ENCODE measurements at places on chromosomes 7 and 10. TPM values are rescaled to one million over a fixed set of nuclear protein-coding genes. Genes with fewer than 3 reads are reported as not detected.

Gene NKX1-2
- total RNA-seq = not detected

Gene OR6B1
- not detected for total RNA-seq

Gene NEUROG3
- not detected for total RNA-seq

Gene AZGP1
- total RNA-seq = 0.33 TPM

Gene PAPSS2
- total RNA-seq = 77.7 TPM

Gene SLC13A1
- not detected for total RNA-seq

Gene CALHM1
- total RNA-seq = not detected

Gene HMX3
- not detected for total RNA-seq

Gene SPDYE16
- 0.12 TPM for total RNA-seq

All from uterine smooth muscle cell (primary cell).